HL-60 (cell line): ENCODE measurements at places on chromosomes 1 and 21.
A peak's percentile ranks its signal among the peaks of the same experiment; 100 is the strongest.

GRCh38 chr1:32786856-32787255, 30.3 kb downstream of the YARS1 start:
- no peak for DNase-seq

- no peak for DNase-seq
Observed at GRCh38 chr1:168421399-168422004, 122.3 kb downstream of the XCL2 start.

- no peak for DNase-seq
Observed at GRCh38 chr1:168903237-168903830, 174.3 kb upstream of the DPT start.

DNA sequence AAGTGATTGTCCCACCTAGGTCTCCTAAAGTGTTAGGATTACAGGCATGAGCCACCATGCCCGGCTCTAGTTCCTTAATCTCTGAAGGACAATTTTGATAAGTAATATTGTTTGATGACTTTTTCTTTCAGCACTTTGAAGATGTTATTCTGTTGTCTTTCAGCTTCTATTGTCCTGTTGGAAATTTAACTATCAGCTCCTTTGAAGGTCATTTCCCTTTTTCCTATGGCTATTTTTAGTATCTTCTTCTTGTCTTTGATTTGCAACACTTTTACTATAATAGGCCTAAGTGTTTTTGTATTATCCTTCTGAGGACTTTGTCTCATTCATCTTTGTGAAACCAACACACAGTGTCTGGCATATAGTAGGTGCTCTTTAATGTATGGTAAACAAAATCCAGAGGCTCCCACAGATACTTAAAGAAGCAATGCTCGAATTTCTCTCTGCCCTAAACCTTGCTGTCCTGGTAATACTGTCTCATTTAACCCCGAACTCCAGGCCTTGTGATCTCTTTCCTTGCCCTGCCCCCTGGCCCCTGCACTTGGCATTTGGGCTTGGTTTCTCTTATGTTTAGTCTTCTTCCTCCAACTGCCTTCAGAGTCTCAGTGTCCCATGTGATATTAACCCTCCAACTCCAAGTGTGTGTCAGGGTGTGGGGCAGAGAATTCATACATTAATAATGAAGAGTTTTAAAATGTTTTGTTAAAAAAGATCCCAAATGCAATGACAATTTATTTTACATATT, 19.0 kb upstream of the AGO1 start:
- DNase-seq, result peak; percentile 41

DNA sequence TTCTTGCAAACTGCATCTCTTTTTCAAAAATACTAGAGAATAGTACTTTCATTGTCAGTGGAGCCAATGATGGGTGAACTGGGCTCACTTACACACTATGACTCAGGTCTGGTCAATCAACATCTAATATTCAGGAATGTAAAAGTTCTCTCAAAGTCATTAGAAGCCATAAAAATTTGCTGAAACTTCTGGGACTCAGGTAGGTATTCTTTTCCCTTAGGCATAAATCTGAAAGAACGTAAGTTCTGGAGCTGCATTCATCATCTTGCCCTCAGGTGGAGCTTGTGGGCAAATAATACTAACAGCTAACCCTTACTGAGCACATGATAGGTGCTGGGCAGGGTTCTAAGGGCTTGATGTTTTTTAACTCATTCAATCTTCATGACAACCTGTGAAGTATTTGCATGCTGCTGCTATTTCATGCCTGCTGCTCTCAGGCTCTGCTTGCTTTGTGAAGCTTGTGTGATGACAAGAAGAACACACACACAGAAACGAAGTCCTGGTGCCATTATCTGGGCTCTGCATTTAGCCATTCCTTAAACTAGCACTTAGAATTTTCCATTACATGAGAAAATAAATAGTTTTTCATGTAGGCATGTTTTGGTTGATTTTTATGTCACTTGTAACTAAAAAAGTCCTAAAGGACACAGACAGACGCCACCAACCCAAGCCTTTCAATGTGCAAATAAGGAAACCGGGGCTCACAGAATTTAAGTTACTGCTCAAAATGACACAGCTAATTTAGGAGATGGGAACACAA, 394.2 kb upstream of the LYPLAL1 start:
- no peak for DNase-seq

DNA sequence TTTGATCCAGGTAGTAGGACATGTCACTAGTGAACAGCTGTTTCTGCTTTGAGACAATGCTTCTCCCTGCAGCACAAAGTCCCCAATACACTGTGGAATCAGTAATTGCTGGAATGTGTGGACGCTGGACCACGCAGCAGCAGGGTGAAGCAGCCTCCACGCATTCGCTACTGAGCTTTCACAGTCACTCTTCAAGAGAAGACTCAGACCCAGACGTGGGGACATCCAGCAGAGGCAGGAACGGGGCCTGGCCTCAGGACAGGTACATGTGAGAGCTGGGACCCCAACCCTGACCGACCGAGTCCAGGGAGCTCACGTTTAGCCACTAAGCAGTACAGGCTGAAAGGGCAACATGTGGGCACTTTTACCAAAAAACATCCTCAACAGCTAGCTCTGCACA, 34.1 kb upstream of the PRDM15 start:
- DNase-seq, result no peak

- DNase-seq, result no peak
Observed at GRCh38 chr1:224565611-224566406, 50.3 kb upstream of the CNIH3 start.

GRCh38 chr1:36752891-36753361, 270.2 kb upstream of the CSF3R start:
- no peak for DNase-seq

DNA sequence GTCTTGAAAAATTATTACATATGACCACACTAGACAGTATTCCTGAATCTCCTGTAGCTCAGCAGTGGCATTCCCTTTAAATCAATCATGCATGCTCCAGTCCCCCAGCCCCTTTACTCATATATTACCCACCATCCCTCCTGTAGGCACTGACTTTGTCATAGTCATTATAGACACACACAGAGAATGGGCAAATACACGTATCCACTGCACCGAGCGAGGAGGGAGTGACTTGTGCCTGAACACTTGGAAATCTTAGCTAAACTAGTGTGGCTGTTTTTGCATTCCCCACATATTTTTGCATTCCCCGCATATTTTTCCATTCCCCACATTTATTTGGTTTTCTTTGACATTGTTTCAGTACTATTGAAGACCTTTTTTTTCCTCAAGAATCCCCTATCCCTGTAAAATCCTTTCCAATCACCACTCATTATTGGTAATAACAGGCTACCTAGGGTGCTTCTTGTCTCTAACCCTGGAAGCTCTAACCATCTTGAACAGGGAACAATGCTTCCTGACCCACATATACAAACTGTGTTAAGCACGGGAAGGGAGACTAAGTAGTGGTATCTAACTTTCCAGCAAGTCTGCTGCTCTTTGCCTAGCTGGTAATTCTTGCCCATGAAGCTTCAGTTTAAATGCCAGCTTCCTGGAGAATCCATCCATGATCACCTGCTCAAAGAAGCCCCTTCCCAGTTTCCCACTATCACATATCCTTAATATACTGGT, 534.4 kb upstream of the CAMK1G start:
- no peak for DNase-seq

- DNase-seq, result no peak
Observed at GRCh38 chr21:16181018-16181417, 451.2 kb downstream of the USP25 start.

- no peak for DNase-seq
Observed at GRCh38 chr21:22490049-22490448, 1491.8 kb downstream of the NCAM2 start.

DNA sequence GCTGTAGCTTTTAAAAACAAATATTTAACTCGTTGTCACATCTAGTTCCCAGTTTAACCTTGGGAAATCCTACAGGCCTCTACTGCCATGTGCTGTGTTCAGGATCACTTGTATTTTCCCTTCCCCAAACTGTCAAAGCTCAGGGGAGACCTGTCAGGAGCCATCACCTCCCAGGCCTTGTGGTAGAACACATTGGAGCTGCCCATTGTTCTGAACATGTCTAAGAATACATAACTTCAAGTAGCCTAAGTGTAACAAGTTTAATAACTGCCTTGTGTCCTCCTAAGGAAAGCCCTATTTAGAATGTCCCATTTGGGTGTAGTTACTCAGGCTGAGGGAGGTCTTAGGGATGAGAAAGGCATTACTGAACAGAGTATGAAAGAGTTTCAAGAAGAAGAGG, 28.6 kb upstream of the PIGC start:
- DNase-seq, result no peak

DNA sequence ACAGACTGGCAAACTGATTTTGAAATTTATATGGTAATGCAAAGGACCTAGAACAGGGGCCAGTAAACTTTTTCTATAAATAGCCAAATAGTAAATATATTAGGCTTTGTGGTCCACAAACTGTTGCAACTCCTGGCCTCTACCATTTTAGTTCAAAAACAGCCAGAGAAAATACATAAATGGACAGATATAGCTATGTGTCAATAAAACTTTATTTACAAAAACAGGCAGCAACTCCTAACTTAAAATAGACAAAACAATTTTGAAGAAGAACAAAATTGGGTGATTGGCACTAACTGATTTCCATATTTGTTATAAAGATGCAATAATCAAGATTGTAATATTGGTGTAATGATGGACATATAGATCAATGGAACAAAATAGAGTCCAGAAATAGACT, 6.7 kb upstream of the TRAF5 start:
- DNase-seq, result no peak

GRCh38 chr1:146021050-146021445, 487 bp downstream of the HJV start:
- no peak for DNase-seq

GRCh38 chr1:113617438-113618141, 141.7 kb downstream of the PHTF1 start:
- no peak for DNase-seq

DNA sequence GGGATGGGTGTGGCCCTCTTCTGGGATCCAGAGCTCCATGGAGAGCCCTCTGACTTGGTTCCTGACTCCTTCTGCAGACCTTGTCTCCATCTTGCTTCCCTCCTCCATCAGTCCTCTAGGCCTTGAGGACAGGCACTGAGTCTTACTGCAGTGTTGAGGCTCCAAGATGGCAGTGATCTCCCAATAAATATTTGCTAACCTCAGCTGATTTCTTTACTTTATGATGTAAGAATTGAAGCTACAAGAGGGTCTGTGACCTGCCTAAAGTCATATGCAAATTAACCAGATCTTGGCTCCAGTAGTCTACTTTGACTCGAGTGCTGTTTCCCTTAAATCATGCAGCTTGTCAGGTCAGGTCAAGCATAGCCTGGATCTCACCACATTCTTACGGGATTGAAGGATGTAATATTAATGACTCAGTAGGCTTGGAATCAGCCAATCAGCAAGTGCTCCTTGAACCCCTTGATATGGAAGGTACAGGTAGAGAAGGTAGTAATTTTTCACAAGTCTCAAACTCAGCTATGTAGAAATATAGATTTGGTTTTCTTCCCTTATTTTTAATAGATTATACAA, 93.0 kb downstream of the CLIC6 start:
- DNase-seq, result no peak

DNA sequence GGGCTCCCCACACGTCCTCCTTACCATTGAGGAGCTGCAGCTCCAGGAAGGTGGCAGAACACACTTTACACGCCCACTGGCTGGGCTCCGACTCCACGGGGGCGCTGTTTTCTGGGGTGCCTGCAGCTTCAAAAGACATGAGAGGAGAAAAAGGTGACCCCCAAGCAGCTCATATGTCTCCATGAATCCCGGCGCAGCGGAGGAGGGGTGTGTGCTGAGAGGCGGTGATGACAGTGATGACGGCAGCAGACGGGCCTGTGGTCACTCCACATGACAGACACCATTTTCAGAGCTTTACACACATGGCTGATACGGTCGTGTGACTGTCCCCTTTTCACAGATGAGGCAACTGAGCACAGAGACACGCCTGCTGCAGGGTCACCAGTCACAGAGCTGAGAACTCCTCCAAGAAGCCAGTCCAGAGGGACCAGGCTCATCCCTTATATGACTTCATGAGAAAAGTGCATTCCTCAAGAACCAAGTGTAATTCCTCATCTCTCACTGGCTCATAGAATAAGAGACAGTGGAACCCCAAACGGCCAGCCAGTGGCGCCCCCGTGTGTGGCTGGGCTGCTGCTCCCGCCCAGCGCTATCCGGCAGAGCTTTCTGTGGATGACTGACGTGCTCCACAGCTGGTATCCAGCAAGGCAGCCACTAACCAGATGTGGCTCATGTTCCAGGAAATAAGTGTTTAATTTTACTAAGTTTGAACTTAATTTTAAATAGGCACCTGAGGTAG, 31.9 kb downstream of the PRDM15 start:
- DNase-seq, result no peak

- no peak for DNase-seq
Observed at GRCh38 chr21:33989440-33989839, 73.8 kb upstream of the ATP5PO start.

- DNase-seq, result peak; percentile 23
Observed at GRCh38 chr1:7669559-7670311, 101.4 kb upstream of the VAMP3 start.

- DNase-seq, result no peak
Observed at GRCh38 chr1:89460325-89460724, 64.3 kb upstream of the LRRC8B start.

- no peak for DNase-seq
Observed at GRCh38 chr1:204460346-204460745, 34.3 kb downstream of the PIK3C2B start.

- DNase-seq, result no peak
Observed at GRCh38 chr1:156487862-156488261, 12.7 kb downstream of the MEF2D start.

GRCh38 chr1:147169840-147170674, 2.2 kb downstream of the PRKAB2 start:
- no peak for DNase-seq

DNA sequence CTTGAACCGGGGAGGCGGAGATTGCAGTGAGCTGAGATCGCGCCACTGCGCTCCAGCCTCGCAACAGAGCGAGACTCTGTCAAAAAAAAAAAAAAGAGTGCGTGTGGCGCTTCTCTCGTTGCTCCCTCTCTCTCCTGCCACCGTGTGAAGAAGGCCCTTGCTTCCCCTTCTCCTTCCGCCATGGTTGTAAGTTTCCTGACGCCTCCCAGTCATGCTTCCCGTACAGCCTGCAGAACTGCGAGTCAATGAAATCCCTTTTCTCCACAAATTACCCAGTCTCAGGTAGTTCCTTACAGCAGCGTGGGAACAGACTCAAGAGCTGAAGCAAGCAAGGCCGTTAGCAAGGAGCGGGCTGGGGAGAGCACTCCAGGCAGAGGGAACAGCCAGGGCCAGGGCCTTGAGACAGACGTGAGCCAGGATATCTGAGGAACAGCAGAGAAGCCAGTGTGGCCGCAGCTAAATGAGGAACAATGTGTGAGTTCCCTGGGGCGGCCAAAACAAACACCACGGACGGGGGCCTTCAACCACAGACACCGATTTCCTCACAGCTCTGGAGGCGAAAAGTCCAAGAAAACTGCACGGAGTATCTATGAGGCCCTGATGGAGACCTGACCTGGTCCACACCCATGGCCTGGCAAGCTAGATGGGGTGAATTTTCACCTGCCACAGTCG, 54.2 kb upstream of the ETS2 start:
- DNase-seq, result peak; percentile 82

DNA sequence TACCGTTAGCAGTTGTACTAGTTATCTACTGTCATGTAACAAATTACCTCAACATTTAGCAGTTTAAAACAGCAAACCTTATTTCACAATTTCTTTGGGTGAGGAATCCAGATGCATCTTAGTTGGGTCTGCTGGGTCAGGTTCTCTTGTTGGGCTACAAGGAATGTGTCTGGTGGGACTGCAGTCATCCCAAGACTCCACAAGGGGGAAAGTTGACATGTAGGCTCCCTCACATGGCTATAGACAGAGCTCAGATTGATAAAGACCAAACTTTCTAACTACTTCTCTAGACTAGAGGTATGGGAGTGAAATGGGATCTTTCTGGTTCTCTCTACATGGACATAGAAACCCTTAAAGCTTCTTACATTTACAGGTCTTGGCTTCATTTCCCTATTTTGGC, 160.9 kb downstream of the UCK2 start:
- DNase-seq, result no peak

GRCh38 chr1:54559111-54559548, 11.1 kb downstream of the ACOT11 start:
- DNase-seq, result no peak
